IPS DF 19.7 (cell line): ENCODE measurements at places on chromosomes 12 and 14.

GRCh38 chr12:53938326-53939140 is at the start of gene HOXC13:
HOXC13 (plus strand) TSS chr12:53938831; CDS start chr12:53938907, 76 bp downstream.
- DNase-seq = peak; percentile 84

DNA sequence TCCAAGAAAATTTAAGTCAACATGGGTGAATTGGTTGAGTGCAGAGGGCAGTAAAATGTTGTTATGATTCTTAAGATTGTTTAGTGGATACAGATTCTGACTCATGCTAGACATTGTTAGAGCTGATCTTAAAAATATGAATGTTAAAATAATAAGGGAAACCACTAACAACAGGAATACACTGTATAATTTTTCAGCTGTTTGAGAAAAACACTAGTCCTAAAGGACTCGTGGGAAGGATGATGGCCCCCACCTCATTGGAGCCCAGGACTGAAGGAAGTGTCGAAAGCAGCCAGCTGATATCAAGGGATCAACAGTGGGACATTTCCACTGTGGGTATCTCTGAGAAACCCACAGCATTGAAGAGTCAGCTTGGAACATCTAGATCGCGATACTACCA is 82.9 kb upstream of the SCAF11 start:
- no peak for DNase-seq

DNA sequence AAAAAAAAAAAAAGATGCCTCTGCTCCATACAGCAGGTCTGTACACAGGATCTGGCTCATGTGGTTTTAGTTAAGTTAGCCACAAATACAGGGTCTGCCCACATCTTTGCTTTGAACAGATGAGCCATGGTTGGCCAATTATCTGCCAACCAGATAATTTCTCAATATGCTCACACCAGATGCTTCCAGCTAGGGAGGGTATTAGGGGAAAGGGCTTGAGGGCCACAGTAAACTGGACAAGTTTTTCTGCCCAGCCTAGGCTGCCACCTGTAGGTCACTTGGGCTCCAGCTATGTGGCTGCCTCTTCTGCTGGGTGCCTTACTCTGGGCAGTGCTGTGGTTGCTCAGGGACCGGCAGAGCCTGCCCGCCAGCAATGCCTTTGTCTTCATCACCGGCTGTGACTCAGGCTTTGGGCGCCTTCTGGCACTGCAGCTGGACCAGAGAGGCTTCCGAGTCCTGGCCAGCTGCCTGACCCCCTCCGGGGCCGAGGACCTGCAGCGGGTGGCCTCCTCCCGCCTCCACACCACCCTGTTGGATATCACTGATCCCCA is 776 bp downstream of the RDH5 start:
- peak; percentile 47 for DNase-seq

DNA sequence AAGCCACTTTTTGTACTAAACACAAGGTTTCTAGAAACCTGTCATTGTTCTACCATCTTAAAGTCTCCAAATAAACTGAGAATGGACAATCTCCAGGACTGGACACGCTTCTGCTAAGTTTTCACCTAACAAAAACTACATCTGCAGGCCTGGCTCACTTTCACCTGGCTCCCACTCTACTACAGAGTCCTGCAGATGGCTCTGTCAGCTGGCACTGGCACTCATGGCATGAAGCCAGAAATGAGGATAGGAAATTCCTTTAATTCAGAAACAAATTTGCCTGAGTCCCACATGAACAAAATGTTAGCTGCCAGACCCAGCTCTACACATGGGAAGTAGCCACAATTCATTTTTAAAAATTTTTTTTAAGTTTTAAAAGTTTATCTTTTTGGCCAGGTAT is 42.1 kb downstream of the STXBP6 start:
- no peak for DNase-seq

DNA sequence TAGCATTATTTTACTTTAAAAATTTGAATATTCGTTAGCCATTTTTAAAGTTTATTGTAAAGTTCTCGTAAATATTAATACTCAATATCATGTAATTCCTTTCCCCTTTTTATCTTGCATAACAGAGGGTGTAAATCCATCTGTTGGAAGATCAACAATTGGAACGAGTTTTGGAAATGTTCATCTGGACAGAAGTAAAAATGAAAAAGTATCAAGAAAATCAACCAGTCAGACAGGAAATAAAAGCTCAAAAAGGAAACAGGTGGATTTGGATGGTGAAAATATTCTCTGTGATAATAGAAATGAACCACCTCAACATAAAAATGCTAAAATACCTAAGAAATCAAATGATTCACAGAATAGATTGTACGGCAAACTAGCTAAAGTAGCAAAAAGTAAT is 1.8 kb downstream of the PMCH start:
- no peak for DNase-seq

- DNase-seq = no peak
Observed at GRCh38 chr14:50859296-50859624, 12.6 kb upstream of the ABHD12B start.

DNA sequence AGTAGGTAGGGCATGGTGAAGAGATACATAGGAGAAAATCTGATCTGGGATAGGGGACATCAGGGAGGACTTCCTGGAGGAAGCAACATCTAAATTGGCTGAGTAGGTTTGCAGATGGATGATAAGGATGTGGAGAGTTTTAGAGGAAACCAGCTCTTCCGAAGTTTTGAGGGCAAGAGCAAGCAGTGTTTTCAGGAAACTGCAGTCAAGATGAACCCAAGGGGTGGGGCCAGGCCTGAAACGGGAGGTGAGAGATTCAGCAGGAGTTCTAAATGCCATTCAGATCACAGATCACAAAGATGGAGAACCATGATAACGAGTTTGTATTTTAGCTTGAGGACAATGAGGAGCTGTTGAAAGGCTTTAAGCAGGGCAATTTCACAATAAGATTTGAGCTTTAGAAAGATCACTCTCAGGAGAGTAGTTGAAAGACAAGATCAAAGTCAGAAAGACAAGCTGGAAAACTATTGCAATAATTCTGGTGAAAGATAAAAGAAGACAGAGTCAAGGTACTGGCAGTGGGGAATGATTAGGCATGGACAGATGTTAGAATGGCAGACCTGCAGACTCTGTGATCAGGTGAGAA is 70.1 kb upstream of the PLXNC1 start:
- no peak for DNase-seq
